Activated naive CD4-positive, alpha-beta T cell (primary cell): ENCODE measurements at places on chromosomes 3 and 15.

DNA sequence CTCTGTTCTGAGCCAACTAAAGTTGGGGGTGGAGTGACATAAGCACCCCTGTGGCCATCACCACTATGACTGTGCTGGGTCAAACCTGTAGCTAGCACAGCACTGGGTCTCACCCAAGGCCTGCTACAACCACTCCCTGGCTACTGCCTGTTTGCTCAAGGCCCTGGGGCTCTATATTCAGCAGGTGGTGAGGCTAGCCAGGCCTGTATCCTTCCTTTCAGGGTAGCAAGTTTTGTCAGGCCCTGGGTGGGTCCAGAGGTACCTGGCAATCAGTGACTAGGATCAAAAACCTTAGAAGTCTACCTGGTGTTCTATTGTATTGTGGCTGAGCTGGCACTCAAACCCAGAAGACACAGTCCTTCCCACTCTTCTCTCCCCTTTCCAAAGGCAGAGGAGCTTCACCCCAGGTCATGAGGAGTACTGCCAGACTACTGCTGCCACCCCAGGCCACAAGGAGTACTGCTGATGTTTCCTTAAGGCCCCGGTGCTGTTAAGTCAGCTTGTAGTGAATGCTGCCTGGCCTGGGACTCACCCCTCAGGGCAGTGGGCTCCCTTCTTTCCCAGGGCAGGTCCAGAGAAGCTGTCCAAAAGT lies 170.8 kb downstream of the IGSF11 start:
- no peak for DNase-seq

- DNase-seq, result no peak
These were observed 288.7 kb downstream of the SOX2 start for GRCh38 chr3:182000447-182000846.

DNA sequence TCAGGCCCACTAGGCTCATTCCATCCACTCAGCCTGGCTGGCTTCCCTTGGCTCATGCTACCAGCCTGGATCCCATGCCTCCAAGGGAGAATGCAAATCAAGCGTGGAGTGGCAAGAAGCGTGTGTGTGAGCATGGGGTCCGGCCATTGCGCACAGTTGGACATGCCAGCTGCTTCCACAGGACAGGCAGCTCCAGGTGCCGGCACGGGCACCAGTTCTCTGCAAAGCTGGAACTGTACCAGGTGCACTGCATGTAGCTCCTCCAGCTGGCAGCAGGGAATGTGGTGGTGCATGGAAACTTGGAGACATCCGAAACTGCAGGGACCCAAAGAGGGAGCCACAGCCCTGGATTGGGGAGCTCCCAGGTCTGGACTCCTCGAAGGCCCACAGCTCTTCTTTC lies 449.8 kb downstream of the EPHA6 start:
- DNase-seq, result no peak

DNA sequence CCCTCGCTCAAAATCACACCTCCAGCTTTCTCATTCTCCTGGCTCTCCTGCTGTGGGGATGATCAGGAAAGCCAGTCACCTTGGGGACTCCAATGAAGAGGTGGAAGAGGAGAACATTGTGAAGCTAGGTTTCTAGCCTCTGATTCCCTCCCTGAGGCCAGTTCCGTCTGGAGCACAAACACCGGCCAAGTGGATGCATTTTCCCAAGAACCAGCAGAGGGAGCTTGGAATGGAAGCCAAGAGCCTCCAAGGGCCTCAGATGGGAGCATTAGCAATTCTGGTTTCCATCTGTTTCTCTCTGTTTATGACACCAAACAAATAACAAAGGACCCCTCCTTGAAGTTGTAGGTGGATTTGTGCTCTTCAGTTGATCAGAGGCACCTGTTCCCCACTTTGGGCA lies 40.6 kb upstream of the NMNAT3 start:
- no peak for DNase-seq

DNA sequence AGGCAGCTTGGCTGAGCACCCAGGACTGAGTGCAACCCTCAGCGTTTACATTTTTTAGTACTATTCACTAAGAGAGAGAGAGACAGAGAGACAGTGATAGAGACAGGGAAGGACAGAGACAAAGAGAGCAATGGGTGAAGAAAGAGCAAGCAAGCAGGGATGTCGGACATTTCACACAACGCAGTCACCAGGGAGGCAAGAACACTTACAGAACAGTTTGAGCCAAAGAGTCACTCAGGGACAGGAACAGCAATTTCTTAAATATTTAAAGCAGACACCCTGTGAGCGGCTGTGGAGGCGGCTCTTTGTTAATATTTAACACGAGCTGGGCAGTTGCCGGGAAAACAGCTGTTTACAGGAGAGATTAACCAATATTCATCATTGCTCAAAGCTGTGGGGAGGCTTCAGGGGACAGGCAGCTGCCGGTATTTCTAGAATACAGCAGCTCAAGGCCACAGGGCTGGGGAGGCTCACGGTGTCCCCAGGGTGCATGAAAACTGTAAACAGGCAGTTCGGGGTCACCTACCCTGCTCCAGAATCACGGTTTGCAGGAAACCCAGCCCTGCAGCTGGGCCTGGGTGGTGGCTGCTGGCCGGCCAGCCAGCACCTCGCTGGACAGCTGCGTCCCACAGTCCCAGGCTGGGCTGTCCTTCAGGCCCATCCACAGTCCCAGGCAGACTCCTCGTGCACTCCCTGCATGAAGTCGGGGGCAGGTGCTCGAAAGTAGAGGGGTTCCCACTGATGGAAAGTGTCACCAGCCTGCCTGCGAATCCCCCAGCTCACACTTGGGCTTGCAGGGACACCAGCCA lies 38.8 kb upstream of the PCSK6 start:
- no peak for DNase-seq

- DNase-seq, result no peak
These were observed 49.6 kb downstream of the USP13 start for GRCh38 chr3:179702271-179702947.

- DNase-seq, result no peak
These were observed 3.5 kb downstream of the PLOD2 start for GRCh38 chr3:146157325-146158060.

GRCh38 chr15:59420986-59421618 lies 16.9 kb upstream of the FAM81A start:
- no peak for DNase-seq

DNA sequence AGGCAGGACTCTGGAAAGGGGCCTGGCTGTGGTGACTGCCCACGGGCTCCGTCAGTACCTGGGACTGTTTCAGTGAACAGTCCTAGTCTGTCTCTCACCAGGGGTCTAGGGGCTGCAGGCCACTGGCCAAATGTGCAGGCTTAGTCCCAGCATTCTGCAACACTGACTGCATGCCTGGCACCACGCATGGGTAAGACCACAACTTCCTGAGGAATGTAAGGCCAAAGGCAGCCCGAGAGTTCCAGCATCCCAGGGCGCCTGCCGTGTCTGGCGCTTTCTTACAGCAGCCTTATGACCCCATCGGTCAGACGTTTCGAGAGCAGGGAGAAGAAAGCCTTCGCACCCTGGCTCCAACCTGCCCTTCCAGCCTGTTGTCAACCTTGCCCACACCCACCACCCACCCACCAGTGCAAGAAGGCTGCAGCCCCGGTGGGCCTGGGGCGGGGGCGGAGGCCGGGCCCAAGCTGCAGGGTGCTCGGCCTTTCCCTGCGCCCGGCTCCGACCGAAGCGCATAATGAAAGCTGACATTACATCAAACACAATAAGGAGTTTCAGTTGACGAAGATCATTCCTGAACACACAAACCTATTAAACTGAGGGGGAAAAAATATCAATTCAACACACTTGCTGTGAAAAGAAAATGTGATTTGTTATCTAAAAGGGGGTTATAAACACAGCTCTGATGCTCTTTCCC lies 29.5 kb upstream of the TMEM115 start:
- DNase-seq, result no peak

DNA sequence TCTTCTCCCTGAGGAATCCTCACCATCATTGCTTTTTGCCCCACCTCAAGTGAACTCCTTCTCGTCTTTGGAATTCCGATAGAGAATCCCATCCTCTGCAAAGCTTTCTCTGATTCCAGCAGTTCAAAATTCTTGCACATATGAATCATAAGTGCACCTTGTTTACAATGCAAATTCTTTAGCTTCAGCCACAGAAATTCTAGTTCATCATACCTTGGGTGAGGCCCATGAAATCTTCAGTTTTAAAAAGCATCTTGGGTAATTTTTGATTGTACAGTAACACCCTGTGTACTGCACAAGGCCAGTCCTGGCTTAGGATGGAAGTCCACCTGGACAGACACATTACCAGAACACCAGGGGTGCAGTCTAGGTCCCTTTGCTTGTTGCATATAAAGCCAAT lies 30.8 kb downstream of the MDFIC2 start:
- DNase-seq, result no peak

DNA sequence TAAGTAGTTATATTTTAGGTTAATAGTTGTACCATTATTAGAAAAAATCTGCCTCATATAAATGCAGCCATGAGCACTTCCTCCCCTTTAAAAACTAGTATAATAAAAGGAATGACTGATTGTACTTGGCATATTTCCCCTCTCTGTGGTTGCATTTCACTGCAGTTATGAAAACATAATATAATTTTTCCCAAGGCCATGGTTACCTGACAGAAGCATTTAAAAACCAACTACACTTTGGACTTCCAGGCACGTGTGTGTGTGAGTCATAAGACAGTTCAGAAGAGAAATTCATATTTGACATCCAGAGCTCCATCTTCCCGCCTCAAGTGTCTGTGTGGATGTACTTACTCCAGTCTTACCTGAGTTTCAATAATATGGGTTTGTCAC lies 828.2 kb upstream of the CFAP20DC start:
- DNase-seq, result no peak

DNA sequence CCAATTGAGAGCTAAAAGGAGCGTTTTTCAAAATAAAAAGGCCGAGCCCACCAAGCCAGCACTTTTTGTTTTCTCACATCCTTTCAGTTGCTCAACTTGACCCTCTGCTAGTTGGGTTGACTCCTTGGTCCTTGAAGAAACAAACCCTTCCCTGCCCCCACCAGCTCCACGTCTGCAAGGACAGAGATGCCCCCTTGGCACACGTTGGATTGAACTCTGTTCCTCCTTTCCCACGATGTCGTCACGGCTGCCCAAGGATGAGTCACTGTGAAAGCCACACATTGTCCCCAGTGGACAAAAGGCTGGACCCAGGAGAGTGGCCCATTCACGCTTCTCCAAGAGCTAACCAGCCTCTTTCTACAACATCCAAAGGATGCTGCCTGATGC lies 43.0 kb upstream of the SPATA12 start:
- no peak for DNase-seq

- DNase-seq, result no peak
These were observed at the start of gene CADPS for GRCh38 chr3:62874711-62875557. Gene CADPS (minus strand): TSS chr3:62875416. CDS start chr3:62875029, 387 bp downstream.

- no peak for DNase-seq
These were observed 373.1 kb downstream of the FOXP1 start for GRCh38 chr3:71210257-71211007.

DNA sequence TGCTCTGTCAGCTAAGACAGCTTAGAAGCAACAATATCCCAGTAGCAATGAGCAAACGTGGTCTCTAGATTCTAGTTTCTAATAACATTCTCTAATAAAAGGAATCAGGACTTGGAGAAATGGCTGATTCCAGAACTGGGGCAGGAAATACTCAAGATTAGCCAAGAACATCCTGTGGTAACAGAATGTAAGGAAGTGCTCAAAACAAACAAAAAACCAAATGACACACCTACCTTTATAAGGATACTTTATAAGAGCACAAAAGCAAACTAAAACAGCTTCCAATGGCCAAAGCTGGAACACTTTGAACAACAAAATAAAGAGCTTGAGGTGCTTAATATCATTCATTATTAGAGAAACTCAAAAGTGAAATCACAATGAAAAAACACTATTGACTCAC lies 33.1 kb upstream of the EIF5A2 start:
- no peak for DNase-seq

GRCh38 chr3:154701055-154701454 lies 271.1 kb upstream of the GPR149 start:
- DNase-seq, result no peak

- no peak for DNase-seq
These were observed 26.2 kb downstream of the ATP13A3 start for GRCh38 chr3:194460566-194460965.

GRCh38 chr3:96970211-96970610 lies 155.8 kb downstream of the EPHA6 start:
- DNase-seq, result no peak

GRCh38 chr3:185744997-185745843 lies 79.6 kb downstream of the IGF2BP2 start:
- DNase-seq, result no peak

DNA sequence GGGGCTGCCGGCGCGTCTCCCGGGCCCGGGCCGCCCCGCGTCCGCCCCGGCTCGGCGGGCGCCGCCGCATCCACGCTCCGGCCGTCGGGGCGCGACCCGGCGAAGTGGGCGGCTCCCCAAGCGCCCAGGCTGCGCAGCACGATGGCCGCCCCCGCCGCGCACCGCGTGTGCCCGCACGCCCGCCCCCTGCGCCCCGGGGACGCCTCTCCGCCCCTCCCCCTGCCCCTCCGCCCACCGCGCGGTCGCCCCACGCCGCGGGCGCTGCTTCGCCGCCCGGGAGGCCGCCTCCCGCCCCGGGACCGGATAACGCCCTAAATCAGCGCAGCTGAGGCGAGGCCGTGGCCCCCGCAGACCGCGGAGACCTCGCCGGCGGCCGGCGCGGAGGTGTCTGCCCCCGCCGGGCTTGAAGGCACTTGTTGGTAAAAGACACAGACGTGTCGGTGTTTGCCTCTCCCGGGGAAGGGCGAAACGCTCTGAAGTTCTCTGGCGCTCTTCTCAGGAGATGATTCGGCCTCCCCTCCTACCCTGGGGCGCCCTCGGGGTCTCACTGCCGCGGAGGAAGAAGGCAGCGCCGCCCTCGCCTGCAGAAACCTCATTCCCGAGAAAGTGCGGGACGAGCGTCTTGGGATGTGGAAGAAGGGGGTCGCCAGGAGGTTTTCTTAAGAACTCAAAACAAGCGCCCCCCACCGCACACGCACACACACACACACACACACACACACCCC lies at the start of gene BNC1:
TSS of gene BNC1 (minus strand) at position 106 of the 725 bp plus-strand sequence. CDS start at position 70, 36 bp downstream.
- DNase-seq, result no peak

GRCh38 chr3:189606774-189607173 lies 24.4 kb upstream of the TP63 start:
- no peak for DNase-seq

GRCh38 chr3:184539801-184540435 lies 21.7 kb upstream of the EPHB3 start:
- no peak for DNase-seq
